Stimulated activated CD4-positive, alpha-beta T cell treated with anti-CD3 and anti-CD28 coated beads, Interleukin-1b, Interleukin-23, amount 100 ng/mL, for 48 hours (primary cell): ENCODE measurements at places on chromosomes 11 and 22.

GRCh38 chr11:83691451-83691950 lies 405.3 kb upstream of the CCDC90B start:
- DNase-seq = no peak

DNA sequence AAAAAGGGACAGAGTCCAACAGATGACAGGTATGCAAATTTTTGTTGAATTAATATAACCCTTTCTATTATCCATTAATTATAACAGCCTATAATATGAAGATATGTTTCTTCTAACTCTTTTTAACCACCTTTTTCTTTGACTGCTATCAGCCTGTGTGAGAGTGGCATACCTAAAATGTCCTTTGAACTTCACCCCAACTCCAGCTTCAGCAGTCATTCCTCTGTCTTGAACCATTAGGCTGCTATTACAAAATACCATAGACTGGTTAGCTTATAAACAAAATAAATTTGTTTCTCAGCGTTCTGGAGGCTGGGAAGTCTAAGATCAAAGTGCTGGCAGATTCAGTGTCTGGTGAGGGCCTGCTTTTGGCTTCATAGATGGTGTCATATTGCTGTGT lies 564.6 kb upstream of the FAT3 start:
- DNase-seq = no peak

DNA sequence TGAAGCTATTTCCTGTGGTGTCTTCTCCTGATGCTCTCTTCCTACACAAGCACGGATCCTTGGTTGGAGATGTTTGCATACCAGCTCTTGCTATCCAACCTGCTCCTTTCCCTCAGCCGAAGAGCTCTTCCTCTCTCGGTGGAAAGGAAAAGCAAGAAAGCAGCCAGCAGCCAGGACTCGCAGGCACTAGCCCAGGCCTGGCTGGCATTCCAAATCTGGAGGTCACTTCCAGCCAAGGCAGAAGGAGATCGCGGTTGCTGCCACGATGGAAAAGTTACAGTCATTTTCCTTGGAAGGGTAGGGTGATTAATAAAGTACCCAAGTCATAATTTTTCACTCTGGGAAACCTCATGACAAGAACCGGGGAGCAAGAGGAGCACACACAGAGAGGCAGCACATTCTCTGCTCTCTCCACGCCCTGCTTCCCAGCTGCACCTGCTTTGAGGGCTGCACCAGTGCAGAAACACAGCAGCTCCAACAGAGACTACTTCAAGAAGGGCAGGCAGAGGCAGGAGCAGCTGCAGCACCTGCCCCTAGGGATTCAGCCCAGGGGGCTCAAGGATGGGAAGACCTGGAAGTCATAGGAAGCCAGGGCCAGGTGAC lies 399.3 kb downstream of the CADM1 start:
- no peak for DNase-seq

DNA sequence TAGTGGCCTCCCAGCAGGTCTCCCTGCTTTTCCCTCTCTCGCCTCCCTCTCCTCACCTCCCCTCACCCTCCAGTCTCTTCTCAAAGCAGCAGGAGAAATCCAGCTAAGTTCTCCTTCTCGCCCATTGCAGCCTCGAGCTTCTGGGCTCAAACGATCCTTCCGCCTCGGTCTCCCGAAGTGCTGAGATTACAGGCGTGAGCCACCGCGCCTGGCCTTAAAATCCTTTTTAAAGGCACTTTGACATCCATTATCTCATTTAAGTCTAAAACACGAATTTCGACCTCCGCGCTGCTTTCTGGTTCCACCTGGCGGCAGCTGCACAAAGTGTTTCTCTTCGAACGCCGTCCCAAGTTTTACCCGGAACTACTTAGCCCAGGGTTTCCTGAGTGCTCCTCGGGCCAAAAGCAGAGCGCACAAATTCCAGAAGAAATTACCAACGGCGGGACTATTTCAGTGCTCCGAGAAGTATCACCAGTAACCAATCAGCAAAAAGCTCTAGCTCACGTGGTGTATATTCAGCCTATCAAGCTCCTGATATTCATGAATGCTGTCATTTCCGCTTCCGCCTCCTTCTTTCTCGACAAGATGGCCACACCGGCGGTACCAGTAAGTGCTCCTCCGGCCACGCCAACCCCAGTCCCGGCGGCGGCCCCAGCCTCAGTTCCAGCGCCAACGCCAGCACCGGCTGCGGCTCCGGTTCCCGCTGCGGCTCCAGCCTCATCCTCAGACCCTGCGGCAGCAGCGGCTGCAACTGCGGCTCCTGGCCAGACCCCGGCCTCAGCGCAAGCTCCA lies at the start of gene EIF3F:
Gene EIF3F (plus strand): TSS at position 570 of the 792 bp plus-strand sequence. CDS start 16 bp downstream, at position 586.
- DNase-seq = peak; percentile 91

GRCh38 chr22:24284747-24285203 lies 14.1 kb downstream of the SPECC1L start:
- no peak for DNase-seq

DNA sequence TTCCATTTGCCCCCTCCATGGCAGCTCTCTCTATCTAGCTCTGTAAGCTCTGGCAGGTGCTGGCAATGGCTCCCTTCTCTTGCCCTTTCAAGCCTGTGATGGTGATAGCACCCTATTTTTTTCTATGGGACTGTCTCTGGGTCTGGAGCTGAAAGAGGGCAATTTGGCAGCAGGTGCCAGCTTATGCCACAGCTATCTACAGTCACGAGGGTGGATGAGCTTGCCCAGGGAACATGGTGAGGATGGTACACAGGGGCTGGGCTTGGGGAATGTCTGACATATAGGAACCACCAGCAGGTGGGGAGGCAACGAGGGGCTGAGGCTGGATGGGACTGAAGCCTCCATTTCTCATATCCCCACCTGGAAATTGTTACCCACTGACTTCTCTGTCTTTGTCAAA lies 175.4 kb upstream of the SYT13 start:
- no peak for DNase-seq

DNA sequence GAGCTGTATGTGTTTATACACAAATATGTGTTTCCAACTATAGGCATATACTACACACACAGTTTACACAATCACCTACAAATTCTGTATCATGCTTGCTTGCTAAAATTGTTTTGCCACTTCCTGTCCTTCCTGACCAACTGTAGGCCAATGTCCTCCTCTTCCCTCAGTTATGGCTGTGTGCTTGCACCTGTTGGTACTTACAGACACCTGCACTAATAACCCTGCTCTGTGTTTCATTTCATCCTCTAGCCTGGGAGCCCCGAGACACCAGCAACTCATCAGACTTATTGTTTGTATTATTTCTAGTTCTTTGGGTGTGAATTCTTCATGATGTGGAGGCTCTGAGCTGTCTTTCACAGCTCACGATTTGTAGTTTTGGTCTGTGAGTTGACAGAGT lies 1.8 kb upstream of the NCF4 start:
- DNase-seq = no peak

- no peak for DNase-seq
Observed at GRCh38 chr11:15006139-15006759, 34.1 kb upstream of the CALCA start.

DNA sequence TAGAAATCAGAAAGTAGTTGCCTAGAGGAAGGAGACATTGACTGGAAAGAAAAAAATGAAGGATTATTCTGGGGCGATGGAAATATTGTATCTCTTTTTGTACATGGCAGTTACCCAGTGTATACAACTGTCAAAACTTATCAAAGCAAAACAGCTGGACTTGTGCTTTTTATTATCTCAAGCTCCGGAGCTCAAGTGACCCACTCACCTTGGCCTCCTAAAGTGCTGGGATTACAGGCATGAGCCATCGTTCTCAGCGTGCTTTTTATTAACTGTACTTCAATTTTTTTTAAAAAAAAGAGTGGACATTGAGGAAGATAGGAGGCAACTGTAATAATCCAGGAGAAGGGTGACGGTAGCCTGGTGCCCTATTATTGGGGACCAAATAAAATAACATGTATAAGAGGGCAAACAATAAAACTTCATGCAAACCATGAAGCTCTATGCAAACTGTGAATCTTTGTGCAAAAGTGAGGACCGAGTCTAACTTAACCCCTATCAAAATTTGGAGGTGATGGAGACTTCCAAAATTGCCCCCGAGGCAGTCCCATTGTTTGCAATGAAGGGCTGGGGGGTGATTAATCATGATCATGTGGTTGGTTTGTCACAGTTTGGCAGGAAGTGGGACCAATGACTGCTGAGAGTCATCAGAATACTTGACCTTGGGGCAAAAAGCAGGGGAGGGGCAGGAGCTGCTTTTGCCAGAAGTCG lies 23.5 kb downstream of the FZD4 start:
- DNase-seq = no peak

- no peak for DNase-seq
Observed at GRCh38 chr11:86067009-86067850, 1.7 kb downstream of the PICALM start.

DNA sequence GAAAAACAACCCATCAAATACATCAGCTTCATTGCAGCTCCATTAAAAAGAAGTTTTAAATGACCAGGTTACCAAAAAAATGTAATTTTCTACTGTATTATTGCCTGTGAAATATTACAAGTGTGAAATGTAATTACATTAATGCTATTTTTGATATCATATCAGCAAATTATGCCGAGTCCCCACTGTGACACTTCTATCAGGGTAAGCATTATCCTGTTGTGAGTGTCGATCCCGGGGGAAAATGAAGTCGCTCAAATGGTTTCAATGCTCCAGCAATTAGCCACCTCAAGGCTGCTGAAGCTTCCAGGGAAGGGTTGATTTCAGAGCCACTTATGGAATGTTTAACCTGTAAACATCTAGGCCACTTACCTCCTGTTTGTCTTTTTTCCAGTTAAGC lies 70.4 kb downstream of the RCN1 start:
- DNase-seq = no peak

GRCh38 chr22:41561335-41561734 lies 525 bp downstream of the CSDC2 start:
- DNase-seq = no peak

- DNase-seq = peak; percentile 56
Observed at GRCh38 chr11:65663639-65664200, 1.0 kb upstream of the RELA start.

- DNase-seq = no peak
Observed at GRCh38 chr11:72543849-72544542, 109.7 kb upstream of the CLPB start.

DNA sequence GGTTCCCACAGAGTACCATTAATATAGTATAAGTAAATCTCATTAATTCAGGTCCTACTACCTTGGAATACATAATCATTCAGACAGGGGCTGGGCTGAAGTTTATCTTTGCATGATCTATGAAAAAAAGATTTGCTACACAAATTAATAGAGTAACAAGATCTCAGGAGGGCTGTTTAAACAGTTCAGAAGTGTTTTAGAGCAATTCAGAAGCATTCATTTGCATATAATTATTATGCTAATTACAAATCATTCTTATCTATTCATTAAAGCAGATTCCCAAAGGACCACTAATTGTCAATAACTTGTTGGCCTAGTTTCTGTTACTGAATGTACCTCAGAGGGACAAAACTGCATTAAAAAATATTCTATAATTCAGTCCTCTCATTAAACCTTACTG lies 40.5 kb downstream of the PITPNB start:
- DNase-seq = no peak

DNA sequence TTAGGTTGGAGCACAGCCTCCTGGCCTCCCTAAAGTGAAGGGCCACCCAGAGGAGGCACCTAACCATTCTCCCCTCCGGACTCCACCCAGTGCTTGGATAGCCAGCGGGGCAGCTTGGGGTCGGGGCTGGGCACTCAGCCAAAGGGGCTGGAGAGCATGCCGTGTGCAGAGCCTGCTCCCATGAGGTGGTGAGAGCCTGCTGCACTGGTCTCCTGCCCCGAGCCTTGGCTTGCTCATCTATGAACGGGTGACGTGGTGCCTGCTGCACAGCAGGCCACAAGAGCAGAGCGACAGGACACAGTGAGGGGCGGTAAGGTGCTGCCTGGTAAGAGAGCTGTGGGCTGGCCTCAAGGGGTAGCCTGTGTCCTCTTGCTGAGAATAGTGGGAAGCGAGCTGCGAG lies 14.0 kb upstream of the CCDC188 start:
- DNase-seq = no peak

DNA sequence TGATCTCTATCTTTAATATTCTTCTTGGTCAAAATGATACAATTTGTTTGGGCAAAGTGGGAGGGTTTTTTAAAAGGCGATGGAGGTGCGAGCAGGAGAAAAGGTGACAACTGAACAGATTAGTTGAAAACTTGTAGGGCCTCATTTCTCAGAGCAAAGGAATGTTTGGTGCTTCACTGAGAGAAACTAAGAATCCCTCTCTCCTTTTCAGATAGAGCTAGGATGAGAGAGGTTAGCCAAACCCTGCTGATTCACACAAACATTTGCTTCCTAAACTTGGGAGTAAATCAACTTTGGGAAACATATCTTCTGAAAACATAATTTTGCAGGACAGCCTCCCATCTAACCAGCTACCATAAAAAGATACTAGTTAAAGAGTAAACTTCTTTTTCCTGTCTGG lies 57.0 kb downstream of the PHF21A start:
- DNase-seq = no peak

- DNase-seq = no peak
Observed at GRCh38 chr11:127105593-127106541, 105.3 kb upstream of the KIRREL3 start.

GRCh38 chr11:69209038-69209350 lies 53.3 kb downstream of the SMIM38 start:
- DNase-seq = no peak

DNA sequence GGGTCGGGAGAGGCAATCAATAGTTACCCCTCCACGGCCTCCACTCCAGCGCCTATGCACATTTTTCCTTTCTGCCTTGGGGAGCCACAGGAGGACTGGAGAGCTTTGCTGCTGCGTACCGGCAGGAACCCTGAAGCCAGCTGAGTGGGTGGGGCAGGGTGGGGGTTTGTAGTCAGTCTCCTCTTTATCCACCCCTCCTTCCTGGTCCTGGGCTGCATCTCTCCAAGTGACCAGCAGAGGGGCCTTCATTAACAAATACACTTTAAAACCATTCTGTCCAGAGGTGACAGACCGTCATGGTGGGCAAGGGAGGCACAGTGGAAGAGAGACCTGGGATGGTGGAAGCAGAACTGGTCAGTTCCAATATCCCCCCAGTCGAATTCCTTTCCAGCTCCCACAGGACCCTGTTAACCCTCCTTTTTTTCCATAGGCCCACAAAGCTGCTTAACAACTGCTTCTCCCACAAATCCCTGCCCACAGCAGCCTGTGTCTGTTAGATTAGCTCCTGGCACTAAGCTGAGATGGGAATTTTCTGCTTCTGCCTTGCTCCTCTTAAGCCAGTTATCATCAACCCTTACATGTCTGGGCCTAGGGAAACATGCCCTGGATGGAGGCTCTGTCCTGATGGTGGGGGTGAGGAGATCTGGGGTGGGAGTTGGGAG lies 3.9 kb upstream of the ABCG4 start:
- DNase-seq = peak; percentile 32

- DNase-seq = no peak
Observed at GRCh38 chr22:39303358-39303757, 16.1 kb downstream of the RPL3 start.

- no peak for DNase-seq
Observed at GRCh38 chr11:16363706-16364105, 7.4 kb upstream of the SOX6 start.
